ENCODE measurements at places on chromosomes 1 and 21. TPM values are rescaled to one million over a fixed set of nuclear protein-coding genes. Genes with fewer than 3 reads are reported as not detected.

Gene RNF186
- not detected for total RNA-seq

Gene KCNQ4
- total RNA-seq: 0.13 TPM

Gene CHI3L1
- not detected for total RNA-seq

Gene G0S2
- 128 TPM for total RNA-seq

Gene BNIPL
- 0.37 TPM for total RNA-seq
